ENCODE measurements at places on chromosomes 4 and X.

- DNase-seq, result no peak
Measured at GRCh38 chrX:152992115-152992514, 1.8 kb downstream of the PNMA5 start.

DNA sequence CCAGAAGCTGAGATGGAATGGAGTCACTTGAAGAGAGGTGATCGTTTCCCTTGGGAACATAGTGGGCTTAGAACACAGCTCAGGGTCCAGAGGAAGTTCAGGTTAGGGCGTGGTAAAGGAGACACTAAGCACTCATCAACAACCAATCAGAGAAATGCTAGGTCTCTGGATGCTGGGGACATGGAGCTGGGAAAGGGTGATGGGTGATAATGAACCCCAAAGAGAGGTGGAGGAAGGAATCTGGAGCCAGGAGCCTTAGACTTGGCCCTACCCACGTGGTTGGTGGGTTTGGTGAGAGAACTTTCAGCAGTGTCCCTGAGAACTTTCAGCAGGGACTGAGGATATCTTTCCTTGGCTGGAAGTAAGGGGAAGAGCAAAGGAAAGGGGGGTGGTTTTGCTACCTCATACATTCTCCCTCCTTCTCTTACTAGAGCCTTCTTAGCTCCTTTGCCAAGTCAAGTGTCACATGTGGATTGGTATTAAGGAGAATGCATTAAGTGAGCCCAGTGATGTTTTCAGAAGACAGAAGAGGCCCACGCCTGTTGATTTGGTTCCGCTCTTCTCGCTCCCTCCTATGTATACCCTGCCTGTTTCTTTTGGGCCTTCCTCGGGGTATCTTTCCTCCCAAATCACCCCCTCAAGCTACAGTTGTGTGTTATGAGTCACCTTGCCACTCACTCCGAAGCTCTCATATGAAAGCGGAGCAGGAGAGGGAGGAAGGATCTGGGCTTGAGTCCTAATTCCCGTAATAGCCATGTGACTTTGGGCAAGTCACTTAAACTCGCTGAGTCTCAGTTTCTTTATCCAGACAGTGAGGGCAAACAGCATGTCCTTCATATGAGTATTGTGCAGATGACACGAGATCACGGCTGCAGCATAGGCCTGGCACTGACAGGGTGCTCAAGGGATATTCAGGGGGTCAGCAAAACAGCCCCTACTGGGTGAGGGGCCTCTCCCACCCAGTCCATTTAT, 63.1 kb downstream of the TSC22D3 start:
- DNase-seq, result no peak

DNA sequence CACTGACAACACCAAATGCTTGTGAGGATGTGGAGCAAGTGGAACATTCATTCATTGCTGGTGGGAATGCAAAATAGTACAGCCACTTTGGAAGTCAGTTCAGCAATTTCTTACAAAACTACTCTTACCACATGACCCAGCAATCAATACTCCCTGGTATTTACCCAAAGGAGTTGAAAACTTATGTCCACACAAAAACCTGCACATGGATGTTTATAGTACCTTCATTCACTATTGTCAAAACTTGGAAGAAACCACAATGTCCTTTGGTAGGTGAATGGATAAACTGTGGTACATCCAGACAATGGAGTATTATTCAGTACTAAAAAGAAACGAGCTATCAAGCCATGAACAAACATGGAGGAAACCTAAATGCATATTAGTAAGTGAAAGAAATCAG, 27.5 kb downstream of the HUWE1 start:
- DNase-seq, result no peak

- DNase-seq, result no peak
Measured at GRCh38 chrX:15416133-15416993, 32.1 kb upstream of the VEGFD start.

- DNase-seq, result no peak
Measured at GRCh38 chr4:24476282-24476681, 108.1 kb downstream of the DHX15 start.

- peak; percentile 28 for DNase-seq
Measured at GRCh38 chrX:41085878-41086626, 807 bp downstream of the USP9X start.

DNA sequence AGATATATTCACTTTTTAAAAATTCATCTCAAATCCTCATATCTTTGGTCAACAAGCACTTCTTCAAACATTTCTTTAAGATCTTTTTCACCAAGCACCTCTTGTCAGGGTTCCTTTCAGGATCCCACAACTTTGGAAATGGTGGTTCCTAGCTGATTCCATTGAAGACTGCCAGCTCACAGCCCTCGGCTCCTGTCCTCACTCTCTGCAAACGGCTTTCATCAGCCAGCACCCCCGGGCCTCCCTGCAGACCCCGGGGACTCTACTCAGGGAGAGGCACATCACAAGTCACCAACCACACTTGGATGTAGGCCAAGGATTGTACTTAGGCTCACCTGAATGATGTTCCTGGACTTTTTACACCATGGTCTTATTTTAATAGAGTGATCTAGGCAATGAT, 20.0 kb downstream of the ZBTB33 start:
- DNase-seq, result no peak

DNA sequence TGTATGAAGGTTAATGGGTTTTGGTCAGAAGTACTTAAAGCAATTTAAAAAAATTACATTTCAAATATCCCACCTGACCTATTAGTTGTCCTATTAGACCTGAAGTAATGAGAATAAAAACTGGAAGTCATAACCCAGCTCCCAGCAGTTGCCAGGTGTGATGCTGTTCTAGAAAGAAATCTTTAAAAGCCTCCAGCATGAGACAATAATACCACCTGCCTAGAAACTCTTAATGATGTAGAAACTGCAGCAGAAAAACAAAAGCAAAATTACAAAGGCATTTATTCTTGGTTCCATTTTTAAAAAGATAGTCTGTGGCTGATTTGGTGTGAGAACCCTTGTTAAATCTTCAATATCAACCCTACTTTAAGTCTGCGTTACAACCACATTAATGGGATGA, 1137.7 kb upstream of the TENM3 start:
- DNase-seq, result no peak

DNA sequence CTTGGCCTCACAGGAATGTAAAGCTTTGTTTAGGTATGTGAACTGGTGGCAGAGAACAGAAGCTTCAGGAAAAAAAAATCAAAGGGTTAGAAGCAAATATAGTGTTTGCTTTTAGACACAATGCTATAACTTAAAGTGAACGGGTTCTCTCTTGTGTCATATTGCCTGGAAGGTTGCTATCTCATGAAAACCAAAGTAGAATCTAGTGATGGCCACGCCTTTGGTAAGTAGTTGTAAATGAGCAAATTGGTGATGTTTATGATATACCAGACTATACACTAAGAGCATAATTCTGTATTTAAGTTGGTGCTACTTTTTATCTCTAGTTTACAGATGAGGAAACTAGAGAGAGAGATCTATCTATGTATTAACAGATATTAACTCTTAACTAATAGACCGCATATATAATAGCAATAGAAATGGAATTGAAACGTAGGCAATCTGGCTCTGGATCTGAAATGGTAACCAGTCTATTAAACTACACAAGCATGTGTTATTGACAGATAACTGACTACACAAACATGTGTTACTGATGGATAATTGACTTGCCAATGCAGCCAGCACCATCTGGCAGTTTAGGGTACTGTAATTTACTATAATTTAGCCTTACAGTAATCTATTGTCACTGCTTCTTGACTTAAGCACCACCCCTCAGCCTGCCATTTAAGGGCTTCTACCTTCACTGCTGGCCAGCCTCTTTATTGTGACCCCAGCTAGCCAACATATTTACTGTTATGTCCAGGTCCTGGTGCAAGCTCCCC, 40.8 kb downstream of the HCCS start:
- DNase-seq, result no peak

GRCh38 chrX:54492340-54492739, 3.7 kb downstream of the FGD1 start:
- DNase-seq, result no peak

DNA sequence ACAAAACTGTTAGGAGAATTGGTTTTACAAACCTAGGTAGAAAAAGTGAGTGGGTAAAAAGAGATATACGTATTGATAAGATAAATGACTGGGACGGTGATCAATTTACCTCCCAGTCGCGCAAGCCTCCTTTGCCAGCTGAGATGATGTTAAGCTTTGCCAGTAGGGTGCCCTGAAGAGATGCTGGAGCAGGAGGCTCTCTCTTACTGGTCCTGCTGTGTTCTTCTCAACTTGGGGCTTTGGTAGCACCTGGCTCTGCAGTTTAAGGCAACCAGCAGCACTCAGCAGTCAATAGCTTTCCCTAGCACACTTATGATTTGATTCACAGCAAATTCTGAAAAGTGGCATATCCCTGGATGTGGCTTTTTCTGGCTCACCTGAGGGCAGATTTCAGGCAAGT, 1461.7 kb downstream of the ADGRL3 start:
- no peak for DNase-seq

GRCh38 chr4:184938871-184939270, 79.4 kb upstream of the HELT start:
- DNase-seq, result no peak

- no peak for DNase-seq
Measured at GRCh38 chr4:109728385-109728784, 1.5 kb downstream of the PLA2G12A start.

DNA sequence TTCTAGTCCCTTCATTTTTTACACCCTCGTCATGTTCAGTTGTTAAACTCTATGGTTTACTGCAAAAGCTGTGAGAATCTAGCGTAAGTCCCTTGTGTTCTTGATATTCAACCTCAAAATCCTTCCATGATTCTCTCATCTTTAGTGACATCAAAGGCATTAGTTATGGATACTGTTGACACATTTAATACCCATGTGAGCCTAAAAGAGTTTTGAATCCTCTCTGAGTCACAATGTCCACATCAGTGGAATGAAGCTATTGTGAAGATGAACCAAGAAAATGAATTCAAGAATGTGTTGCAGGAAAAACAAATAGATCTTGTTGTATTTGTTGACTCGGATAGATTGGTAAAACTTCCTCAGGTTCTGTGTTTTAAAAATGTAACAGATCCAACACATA, 394.7 kb upstream of the ATOH1 start:
- no peak for DNase-seq

DNA sequence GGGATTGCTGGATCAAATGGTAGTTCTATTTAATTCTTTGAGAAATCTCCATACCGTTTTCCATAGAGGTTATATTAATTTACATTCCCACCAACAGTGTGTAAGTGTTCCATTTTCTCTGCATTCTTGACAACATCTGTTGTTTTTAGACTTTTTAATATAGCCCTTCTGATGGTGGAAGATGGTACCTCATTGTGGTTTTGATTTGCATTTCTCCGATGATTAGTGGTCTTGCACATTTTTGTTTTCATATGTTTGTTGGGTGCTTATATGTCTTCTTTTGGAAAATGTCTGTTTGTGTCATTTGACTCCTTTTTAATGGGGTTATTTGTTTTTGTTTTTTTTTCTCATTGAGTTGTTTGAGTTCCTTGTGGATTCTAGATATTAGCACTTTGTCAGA, 75.3 kb upstream of the PUDP start:
- no peak for DNase-seq

GRCh38 chr4:78561677-78562076, 10.1 kb downstream of the ANXA3 start:
- no peak for DNase-seq

DNA sequence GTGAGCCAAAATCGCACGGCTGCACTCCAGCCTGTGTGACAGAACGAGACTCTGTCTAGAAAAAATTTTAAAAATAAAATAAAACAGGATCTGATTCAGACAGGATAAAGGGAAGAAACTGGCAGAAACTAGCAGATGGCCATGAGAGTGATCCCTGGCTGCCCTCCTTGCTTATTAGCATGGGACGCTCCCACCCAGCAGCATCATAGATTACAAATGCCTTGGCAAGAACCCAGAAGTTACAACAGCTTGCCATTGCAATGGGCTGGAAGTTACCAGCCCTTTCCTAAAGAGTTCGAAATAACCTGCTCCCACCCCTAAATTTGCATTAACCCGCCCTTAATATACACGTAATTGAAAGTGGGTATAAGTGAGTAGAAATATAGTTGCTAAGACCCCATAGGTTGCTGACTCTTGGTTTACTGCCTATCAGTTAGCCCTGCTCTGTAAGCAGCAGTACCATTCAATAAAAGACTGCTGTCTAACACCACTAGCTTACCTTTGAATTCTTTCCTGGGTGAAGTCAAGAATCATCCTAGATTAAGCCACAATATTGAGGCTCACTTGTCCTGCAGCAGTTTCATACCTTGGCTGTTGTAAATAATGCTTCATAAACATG, 9.1 kb upstream of the XAGE2 start:
- no peak for DNase-seq

GRCh38 chr4:67549123-67549522, 3.8 kb upstream of the CENPC start:
- no peak for DNase-seq

GRCh38 chr4:141352909-141353525, 132.3 kb downstream of the ZNF330 start:
- no peak for DNase-seq

DNA sequence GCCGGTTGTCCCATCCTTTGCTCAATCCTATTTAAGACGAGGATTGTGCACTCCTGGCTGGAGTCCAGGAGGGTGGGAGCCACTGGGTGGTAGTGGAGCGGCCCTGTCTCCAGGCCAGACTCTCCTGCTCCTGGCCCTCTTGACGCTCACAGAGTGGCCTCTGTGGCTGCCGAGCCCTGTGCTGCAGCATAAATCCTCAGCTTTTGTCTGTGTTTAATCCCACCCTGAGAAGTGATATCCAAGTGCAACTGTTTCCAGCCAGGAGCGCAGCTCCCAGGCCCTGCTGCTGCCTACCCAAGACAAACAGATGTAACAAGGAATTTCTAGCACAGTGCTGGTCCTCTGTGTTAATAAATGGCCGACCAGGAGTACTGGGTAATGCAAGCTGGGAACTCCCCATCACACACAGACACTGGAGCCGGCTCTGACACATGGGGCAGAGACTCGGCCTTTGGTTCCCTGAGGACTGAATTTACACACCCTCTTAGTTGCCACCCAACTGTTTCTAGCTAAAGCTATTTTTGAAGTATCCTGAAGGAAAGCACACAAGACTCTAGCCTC, 85.3 kb downstream of the GATB start:
- DNase-seq, result no peak

GRCh38 chrX:13487731-13488505, 81.5 kb upstream of the EGFL6 start:
- peak; percentile 4 for DNase-seq

- DNase-seq, result no peak
Measured at GRCh38 chrX:37378404-37378803, 29.2 kb downstream of the PRRG1 start.

GRCh38 chr4:128600410-128600809, 209.1 kb upstream of the JADE1 start:
- no peak for DNase-seq

DNA sequence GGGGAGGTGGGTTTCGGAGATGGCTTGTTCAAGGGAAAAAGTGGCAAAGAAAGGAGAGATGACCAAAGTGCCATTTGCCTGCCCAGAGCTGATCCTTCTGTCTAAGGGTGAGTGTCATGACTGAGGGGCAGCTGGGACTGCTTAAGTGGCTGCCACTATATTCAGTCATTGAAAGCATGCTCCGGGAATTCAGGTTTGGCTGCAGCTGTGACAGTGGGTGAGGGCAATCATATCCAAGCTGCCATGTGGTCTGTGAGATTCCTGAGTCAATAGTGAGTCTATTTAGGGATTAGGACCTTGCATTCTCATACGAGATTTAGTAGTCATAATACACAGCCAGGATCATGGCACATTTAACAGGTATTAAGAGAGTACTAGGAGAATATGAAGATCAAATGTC, 138.8 kb upstream of the BANK1 start:
- DNase-seq, result no peak
